ENCODE measurements at places on chromosomes 3 and 15. TPM values are rescaled to one million over a fixed set of nuclear protein-coding genes. Genes with fewer than 3 reads are reported as not detected.

The EHHADH gene
- 2.3 TPM for total RNA-seq

The GPR156 gene
- total RNA-seq, result 0.40 TPM

The GABRR3 gene
- total RNA-seq, result not detected

The AGBL1 gene
- 0.02 TPM for total RNA-seq

The PIF1 gene
- 9.8 TPM for total RNA-seq

The FEM1B gene
- total RNA-seq, result 37.5 TPM

The KIF23 gene
- 60.9 TPM for total RNA-seq

The APOD gene
- 0.15 TPM for total RNA-seq

The NOX5 gene
- total RNA-seq, result 0.23 TPM

GRCh38 chr3:46141813-46142212 lies 66.3 kb downstream of the CCR1 start:
- no peak for DNase-seq

DNA sequence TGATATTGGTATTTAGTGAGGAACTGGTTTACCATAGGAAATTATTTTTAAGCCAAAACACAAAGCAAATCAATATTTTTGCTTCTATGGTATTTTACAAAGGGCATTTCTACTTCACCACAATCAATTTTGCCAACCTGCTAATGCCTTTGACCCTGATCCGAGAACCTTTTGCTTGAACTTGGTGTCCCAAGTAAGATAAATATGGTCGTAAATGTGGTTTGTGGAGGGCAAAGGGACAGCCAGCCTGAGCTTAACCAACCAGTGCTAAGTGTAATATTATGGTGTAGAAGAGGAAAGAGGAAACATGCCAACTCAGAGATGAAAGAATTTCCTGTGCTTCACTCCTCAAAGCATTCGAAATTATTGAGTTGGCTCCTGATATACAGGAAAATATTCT lies 148.4 kb downstream of the C3orf38 start:
- no peak for DNase-seq

GRCh38 chr15:100245487-100245820 lies 96.3 kb downstream of the ADAMTS17 start:
- no peak for DNase-seq

DNA sequence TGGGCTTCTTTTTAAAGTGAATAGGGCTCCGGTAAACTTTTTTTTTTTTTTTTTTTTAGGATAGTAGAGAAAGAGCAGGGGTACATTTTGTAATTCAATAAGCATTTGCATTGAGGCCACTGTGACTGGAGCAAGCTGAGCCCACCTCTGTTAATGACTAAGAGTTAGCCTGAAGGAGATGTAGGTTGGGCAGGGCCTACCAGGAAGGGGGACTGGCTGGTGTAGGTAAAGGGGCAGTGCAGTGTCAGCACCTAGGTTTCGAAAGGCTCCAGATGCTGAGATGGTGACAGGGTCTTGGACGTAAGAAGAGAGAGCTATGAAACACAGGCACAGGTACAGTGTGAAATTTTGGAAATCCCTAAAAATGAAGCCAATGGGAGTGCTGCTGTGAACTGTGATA lies 30.7 kb downstream of the LPP start:
- no peak for DNase-seq

DNA sequence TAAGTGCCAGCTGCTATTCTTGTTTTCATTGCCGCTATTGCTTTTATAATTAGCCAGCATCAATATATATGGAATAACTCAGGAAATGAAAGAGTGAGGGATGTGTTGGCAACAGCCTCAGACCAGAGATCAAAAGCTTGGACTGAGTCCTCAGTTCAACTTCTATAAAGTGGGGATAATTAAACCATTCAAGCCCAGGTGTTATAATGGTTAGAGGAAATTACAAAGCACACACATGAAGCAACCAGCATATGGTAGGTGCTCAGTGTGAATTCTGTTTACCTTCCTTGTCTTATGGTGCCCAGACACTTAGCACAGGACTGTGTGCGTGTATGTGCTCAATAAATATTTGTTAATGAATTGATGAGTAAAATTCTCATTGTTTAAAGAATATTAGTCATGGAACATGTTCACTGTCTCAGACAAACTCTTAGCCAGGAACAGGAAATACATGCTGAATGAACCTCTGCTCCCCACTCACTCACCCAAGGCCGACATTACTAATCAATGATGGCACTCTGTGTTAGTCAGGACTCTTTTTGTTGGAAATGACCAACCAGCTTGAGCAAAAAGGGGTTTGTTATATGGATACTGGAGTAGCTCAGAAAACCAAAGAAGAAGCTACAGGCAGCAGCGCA lies 16.7 kb upstream of the CCDC174 start:
- no peak for DNase-seq

DNA sequence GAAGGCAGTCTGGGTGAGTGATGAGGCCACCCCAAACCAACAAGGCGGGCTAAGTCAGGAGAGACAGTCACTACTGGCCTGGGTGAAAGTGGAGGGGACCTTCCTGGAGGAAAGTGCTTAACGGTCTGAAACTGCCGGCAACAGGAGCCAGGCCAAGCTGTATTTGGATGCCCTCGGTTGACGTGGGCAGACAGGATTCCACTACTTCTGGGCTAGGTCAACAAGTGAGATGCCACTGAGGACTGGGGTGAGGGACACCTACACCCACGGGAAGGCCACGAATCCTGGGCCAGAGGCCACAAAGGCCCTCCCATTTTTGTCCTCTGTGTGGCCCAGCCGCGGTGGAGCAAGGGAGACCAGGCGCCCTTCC lies 12.3 kb downstream of the SPTBN5 start:
- no peak for DNase-seq

DNA sequence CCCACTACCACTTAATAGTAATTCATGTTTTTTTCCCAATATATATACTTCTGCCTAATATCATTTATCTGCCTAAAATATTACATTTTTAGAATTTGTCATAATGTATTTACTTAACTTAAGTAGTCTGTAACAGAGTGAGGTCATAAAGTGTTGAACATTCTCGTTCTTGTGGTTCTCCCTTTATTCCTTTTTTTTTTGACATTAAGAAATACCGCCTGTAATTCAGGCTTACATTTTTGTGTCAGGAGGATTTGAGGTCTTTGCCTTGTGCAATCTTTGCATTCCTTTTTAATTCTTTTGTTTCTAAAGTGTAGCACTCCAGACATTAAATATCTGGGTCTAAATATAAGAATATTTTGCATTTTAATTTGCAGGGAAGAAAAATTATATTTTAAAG lies 315.4 kb downstream of the PTPRG start:
- DNase-seq, result no peak

GRCh38 chr15:69161079-69161877 lies 843 bp downstream of the GLCE start:
- no peak for DNase-seq

GRCh38 chr3:44612678-44613077 lies 12.2 kb upstream of the ZNF197 start:
- DNase-seq, result no peak

- no peak for DNase-seq
Measured at GRCh38 chr3:73121669-73122331, 60.3 kb downstream of the EBLN2 start.

DNA sequence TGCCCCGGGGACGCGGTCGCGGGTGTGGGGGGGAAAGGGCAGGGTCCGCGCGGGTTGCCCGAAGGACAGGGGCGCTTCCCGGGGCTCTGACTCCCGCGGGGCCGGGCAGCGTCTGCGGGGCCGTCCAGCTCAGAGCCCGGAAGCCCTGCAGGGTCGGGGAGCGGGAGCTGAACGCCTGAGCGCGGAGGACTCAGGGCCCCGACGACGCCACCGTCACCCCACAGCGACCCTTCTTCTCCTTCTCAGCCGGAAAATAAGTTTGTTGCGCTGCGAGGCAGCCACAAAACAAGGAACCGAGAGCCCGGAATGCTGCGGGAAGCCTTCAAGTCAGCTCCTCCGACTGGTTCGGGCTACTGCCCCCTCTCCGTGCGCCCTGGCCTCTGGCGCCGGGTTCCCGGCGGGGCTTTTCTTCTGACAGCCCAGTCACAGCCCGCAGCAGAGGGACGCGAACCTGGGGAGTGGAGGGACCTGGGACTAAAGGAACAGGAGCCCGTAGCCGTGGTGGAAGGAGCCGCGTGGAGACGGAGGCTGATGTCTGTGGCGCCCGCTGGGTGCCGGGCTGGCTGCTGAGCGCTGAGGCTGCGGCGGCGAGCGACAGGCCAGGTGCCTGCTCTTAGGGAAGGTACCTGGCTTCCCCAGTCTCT lies 484 bp downstream of the CNTN4 start:
- no peak for DNase-seq

DNA sequence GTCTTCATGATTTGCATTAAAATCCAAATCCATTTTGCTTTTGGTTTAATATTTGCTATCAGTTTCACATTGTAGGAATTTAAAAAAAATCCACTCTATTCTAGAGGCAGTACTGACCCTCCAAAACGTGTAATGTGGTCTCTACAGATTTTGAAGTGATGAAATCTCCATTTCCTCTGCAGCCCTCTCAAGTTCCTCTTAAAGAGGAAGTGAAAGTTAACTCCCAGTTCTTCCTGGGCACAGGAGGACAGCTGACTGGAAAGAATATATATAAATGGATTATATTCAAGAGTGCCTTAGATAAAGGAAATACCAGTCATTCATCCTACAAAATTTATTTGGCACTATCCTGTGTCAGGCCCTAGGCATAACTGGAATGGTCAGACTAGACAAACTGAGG lies 83.5 kb upstream of the PLCL2 start:
- DNase-seq, result no peak

GRCh38 chr3:178100908-178101307 lies 435.3 kb upstream of the KCNMB2 start:
- no peak for DNase-seq

DNA sequence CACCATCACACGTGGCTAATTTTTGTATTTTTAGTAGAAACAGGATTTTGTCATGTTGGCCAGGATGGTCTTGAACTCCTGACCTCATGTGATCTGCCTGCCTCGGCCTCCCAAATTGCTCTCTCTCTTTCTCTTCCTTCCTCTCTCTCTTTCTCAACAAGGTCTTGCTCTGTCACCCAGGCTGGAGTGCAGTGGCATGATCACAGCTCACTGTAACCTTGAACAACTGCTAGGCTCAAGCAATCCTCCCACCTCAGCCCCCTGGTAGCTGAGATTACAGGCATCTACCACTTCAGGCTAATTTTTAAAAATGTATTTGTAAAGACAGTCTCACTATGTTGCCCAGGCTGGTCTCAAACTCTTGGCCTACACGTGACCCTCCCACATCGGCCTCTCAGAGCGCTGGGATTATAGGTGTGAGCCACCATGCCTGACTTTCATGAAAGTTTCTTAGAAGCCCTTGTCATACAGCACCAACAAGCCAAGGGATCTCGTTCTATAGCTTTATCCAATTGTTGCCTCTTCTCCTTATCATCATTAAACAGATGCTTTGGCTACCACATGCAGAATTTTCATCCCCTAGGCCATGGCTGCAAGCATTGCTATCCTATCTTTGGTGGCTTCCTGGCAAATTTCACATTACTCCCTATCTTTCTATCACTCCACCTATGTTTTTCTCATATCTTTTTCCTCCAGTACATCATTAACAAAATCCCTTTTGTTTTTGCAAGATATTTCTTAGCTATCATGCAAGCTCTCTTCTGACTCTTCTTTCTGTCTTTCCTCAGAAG lies 5.7 kb downstream of the CCDC32 start:
- DNase-seq, result no peak

All from NCI-H460 (cell line).